ENCODE measurements at places on chromosomes 6 and 20.

DNA sequence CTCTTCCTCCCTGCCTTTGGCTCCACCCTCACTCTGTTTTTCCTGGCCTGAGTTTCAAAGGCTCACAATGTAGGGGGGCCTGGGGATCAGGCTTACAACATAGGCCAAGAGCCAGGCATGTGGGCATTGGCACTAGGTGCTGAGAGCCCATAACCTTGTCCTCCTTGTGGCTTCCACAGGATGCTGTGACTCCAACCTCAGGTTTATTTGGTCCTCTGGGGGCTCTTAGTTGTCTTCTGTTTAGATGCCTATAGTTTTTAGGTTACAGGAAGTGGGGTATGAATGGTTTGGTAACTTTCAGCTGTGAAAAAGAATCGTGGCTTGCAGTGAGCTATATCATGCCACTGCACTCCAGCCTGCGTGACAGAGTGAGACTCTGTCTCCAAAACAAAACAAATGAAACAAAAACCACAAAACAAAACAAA lies 25.6 kb downstream of the MMP24 start:
- no peak for DNase-seq

- DNase-seq = no peak
These were observed 84.7 kb upstream of the RNF24 start for GRCh38 chr20:4099905-4100675.

- no peak for DNase-seq
These were observed 6.0 kb upstream of the TRIM26 start for GRCh38 chr6:30219244-30219643.

DNA sequence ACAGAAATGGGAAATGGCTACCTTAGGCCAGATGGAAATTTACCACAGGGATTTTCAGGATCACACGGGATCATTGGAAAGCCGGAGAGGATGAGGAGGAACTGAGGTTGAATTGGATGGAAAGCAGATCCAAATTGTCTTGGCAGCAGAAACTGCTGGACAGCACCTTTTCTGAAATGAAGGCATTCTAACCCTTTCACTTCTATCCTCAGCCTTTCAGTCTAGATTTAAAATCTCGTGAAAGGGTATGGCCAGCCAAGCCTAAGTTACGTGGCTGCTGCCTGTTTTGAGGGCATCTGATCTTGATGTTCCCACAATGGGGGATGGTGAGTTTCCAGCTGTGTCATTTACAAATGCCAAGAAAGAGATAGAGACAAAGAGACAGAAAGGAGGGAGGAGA lies 358.2 kb downstream of the KIF16B start:
- no peak for DNase-seq

GRCh38 chr6:110448846-110449540 lies 27.4 kb downstream of the SLC22A16 start:
- DNase-seq = no peak
